ENCODE measurements at places on chromosomes 5 and 9.
A peak's percentile ranks its signal among the peaks of the same experiment; 100 is the strongest.

- no peak for DNase-seq
Measured at GRCh38 chr5:71533142-71533541, 54.0 kb upstream of the MCCC2 start.

DNA sequence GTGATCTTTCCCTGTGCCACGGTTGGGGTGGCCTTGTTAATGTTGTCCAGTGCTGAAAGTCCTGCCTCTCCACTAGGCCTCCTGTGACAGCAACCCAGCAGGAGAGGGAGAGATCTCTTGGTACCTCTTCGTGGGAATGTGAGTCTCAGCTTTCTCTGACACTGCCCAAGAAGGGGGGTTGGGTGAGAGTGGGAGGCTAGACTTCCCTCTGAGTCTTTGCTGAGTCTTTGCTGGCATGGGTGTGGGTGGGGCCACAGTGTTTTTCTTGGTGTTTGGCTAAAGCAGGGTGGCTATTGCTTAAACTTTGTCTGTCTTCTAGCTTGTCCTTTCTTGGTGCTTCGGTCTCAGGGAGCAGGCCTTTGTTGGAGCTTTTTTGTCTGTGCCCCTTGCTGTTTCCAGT lies 145.6 kb downstream of the GNA14 start:
- DNase-seq: no peak

DNA sequence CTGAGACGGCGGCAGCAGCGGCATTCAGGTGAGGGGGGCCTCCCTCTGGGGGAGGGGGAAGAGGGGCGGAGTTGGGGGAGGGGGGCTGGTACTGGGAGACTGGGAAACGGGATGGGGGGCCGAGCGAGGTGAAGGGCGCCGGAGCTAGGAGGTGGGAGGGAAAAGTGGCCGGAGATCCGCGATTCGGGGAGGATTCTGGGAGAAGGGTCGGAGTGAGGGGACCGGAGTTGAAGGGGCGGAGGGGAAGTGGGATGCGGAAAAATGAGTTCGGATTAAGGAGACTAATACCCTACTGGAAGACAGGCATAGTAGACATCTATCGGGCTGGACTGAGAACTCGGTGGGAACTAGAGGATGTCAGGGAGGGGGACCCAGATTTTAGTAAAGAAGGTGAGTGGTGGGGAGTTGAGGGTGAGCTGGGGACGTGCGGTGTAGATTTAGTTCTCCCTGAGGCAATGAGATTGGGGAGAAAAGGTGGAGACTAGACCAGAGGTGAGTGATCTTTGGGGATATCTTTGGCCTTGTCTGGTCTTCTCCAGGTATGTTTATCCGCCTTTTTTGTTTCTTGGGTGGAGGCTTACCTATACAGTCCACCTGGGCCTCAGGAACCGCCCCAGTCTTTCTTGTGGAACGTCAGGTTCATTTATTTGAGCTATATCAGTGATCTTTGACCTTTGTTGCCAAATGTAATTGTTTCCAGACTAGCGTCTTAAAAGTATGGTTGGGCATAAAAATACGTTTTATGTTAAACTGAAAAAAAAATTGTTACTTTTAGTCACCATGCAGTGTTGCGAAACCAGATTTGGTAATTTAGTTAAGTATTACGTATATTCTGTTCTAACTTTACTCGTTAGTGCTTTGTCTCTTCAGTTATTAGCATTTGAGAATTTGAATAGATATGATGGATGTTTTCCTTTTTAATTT lies 632 bp downstream of the UBAP1 start:
- no peak for DNase-seq

GRCh38 chr9:134758949-134759607 lies 117.5 kb downstream of the COL5A1 start:
- DNase-seq: no peak

DNA sequence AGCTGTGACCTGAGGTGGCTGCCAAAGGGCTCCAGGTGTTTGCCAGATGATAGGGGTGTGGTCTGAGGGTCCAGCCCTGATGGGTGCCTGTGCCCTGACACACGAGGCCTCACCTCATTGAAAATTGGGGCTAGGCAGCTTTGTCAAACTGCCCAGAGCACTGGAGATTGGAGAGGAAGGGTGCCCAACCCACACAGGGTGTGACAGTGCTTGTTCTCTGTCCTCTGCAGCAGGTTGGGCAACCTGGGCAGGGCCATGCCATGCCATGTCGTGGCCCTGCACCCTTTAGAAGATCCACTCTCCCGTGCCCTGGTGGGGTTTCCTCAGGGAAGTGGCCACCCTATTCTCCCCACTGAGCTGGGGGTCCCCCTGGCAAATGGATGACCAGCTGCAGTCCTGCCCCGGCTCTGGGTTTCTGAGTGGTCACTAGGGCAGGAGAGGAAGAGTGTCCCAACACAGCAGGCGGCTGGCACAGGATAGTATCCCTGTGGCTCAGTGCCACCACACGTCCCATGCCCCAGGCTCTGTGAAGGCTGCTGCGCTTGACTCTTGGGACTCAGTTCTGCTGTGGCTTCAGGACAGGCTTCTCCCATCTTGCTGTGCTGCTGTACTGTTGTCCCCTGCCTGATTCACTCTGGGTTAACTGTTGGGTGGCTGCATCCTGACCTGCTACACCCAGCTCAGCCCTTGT lies 100.8 kb upstream of the PITX1 start:
- DNase-seq: no peak

GRCh38 chr5:171537070-171537849 lies 117.8 kb downstream of the FGF18 start:
- no peak for DNase-seq

DNA sequence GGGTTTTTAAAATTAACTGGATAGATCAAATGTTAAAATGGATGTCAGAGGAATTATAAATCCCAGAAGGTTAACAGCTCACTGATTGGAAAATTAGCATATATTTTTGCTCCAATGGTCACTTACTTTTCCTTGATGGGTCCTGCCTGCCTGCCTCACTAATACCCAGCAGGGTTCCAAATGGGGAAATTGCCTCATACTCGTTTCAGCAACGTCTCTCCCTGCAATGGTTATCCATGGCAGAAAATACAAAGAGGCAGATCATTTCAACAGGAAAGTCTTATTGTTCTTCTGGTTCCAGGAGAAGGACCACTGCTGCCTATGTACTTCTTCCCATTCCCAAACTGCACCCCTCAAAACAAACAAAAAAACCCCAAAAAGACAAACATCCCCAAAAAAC lies 71.3 kb downstream of the ERP44 start:
- no peak for DNase-seq

- no peak for DNase-seq
Measured at GRCh38 chr9:114604989-114605388, 6.1 kb upstream of the TMEM268 start.

- no peak for DNase-seq
Measured at GRCh38 chr5:127290019-127290945, at the start of gene MEGF10. Gene MEGF10 (plus strand): TSS chr5:127290796. CDS start chr5:127331309, 40,513 bp downstream.

GRCh38 chr9:121373011-121373729 lies 3.1 kb upstream of the STOM start:
- DNase-seq: no peak

DNA sequence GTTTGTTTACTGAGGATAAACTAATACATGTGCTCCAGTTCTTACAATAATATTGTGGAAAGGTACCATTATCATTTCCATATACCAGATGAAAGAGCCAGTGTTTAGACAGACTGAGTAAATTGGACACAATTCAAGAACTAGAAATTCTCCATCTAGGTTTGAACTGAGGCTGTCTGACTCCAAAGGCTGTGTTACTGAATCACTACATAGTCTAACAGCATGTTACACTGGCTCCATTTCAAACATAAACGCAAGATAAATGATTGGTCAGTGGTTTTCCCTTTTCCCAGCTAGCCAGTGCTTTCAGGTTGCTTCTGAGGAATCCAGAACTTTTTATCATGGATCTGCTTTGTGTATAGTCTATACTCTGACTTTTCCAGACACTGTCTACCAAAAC lies 8.1 kb downstream of the SPDL1 start:
- DNase-seq: no peak

GRCh38 chr9:109098171-109098959 lies 21.4 kb downstream of the TMEM245 start:
- DNase-seq: no peak

GRCh38 chr5:73388306-73388684 lies 60.3 kb downstream of the FOXD1 start:
- DNase-seq: no peak

GRCh38 chr5:145365464-145365863 lies 469.7 kb downstream of the PRELID2 start:
- DNase-seq: no peak

- no peak for DNase-seq
Measured at GRCh38 chr5:56329652-56330051, 96.5 kb upstream of the ANKRD55 start.

GRCh38 chr9:96483197-96483596 lies 33.2 kb downstream of the HABP4 start:
- DNase-seq: no peak

DNA sequence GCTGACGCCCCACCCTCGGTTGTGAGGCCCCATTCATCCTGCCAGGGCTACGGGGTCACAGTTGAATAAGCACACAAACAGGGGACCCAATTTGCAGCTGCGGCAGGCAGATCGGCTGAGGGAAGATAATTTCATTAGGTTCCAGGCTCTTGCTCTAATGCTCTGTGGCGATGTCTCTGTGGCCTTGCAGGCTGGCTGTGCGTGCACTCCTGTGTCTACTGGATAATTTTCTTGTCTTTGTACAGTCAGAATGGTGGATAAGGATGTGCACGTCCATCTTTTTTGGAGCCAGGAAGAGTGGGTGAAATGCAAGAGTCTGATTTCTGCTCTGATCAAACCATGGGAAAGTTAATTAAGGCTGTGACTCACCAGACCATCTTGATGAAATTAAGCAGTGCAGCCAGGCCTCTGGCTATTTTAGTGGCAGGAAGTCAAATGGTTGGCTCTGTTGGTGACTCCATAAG lies 39.2 kb downstream of the NSG2 start:
- DNase-seq: no peak

- no peak for DNase-seq
Measured at GRCh38 chr5:176383248-176383905, 5.0 kb downstream of the NOP16 start.

DNA sequence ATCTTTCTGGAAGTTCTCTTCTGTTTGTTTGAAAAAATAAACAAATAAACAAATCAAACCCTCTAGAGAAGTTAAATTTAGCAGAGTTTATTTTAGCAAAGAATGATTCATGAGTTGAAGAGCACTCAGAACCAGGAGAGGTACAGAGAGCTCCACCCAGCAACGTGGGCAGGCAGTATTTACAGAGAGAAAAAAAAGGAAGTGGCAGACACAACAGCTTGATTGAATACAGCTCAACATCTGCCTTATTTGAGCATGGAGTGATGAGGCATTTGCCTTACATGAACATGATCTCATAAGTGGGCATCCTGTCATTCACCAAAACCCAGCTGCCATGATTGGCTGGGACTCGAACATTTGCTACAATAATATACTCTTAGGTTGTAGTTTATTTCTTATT lies 381.6 kb upstream of the ADAMTS16 start:
- no peak for DNase-seq

DNA sequence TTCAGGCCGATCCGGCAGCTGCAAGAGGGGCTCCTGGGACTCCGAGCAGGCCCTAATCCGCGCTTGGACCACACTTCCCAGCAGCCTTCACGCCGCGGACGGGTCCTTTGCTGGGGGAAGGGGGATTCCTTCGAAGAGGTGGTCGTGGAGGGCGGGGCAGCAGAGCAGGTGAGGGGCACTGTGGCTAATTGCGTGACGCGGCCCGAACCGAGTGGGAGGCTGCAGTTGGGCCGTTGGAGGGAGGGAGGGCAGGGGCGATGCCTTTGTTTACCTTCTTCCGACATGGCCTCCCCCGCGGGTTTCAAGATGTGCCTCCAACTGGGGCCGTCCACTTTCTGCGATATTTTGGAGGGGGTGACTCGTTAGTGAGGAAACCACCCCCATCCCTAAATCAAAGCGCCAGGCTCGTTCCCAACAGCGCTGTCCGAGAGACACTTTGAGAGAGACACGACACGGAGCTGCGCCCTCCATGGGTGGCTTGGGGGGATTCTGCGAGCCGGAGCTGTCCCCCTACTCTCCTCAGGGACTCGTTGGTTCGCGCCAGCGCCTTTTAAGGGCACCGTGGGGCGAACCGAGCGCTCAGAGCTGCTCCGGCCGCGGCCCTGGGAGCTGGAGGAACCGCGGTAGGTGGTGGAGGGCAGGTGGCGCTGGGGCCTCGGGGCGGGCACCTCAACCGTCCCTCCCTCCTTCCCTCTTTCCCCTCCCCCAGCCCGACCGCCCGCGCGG lies at the start of gene FAM53C:
Gene FAM53C, plus strand, starts transcription at position 582 of the 726 bp plus-strand sequence. CDS start 3,070 bp downstream, outside the sequence.
- peak; percentile 86 for DNase-seq

- DNase-seq: peak; percentile 65
Measured at GRCh38 chr5:134004626-134005416, at the start of gene VDAC1. Gene VDAC1 (minus strand): TSS chr5:134004975. CDS start chr5:133993012, 11,963 bp downstream.

DNA sequence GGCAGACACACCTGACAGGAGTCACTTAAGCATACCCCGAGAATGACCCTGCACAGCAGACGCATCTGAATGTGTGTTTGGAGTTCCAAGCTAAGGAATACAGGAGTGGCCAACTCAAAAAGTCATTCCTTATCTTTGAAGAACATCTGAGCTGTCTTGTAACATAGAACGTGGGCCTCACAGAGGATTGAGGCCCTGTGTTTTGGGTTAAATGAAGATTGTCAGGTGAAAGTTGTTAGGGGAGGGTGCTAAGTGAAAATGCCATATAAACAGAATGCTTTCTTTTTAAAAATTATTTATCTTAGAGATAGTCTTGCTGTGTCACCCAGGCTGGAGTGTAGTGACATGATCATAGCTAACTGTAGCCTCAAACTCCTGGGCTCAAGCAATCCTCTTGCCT lies 100.9 kb downstream of the PIK3R1 start:
- no peak for DNase-seq

- DNase-seq: no peak
Measured at GRCh38 chr5:58851571-58851970, 268.7 kb downstream of the RAB3C start.

DNA sequence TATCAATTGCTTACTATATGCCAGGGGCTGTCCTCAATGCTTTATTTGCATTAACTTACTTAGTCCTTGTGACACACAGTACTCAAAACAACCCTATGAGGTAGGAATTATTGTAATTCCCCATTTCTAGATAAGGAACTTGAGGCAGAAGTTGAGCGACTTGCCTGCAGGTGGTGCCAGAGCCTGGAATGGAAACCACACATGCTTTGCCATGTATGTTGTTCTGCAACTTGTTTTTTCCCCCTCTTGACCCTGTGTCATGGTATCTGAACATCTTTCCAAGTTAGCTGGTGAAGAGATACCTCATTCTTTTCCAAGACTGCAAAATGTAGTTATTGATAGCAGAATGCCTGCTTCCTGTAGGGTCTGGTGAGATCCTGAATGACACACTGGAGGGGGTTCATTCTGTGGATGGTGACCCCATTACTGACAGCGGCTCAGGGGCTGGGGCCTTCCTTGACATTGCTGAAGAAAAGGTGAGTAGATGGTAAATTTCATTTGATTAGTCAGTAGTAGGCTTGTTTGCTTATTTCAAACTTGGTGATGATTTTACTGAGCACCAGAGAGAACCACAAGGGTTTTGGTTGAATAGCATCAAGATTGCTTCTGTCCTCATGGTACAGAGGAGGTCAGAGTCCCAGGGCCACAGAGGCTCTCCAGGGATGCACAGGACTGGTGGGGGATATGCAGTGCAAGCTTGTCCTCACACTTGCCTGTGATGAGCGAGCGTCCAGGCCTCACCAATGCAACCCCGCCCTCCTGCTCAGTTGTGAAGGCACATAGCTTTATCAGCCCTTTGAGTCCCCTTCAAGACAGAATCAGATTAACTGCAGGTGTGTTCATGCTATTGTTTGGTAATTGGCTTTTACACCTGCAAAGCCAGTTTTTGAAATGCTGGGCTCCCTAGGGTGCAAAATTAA lies 57.0 kb downstream of the COL15A1 start:
- DNase-seq: peak; percentile 17

GRCh38 chr9:642014-642413 lies 199.5 kb upstream of the DMRT1 start:
- no peak for DNase-seq

Measured in activated T-helper 1 cell treated with anti-CD3 and anti-CD28 coated beads, Interleukin-2, amount 50 U/mL, for 16 hours (primary cell).